ENCODE measurements at places on chromosomes 6 and 20.

DNA sequence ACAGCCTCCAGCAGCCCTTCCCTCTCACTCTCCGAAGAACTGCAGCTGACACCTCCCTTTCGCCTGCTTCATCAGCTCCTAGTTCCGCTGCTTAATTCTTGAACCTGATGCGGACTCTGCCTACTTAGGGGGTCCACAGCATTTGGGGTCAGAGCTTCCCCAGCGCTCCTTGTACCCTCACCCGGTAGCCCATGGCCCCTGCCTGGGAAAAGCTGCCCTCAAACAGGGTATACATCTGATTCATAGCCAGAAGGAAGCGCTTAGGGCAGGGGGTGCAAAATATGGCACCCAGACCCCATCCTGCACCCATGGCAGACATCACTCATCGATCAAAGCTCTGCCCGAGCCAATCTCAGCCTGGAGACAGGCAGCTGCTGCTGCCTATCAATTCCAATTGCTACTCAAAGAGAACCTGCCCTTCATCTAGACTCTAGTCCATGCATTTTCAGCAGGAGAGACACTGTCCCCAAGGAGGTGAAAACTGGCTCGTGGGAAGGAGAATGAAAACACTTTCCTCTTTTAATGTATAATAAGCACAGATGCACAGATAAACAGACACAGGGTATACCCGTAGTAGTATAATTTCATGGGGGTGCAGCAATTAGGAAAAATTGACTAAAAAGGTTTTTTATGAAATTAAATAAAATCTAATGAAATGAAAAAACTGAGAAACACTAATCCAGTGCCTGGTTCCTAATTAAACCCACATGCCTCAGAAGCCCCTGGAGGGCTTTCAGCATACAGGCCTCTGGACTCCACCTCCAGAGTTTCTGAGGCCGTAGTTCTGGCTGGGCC lies 194.8 kb downstream of the PREX1 start:
- DNase-seq, result no peak

DNA sequence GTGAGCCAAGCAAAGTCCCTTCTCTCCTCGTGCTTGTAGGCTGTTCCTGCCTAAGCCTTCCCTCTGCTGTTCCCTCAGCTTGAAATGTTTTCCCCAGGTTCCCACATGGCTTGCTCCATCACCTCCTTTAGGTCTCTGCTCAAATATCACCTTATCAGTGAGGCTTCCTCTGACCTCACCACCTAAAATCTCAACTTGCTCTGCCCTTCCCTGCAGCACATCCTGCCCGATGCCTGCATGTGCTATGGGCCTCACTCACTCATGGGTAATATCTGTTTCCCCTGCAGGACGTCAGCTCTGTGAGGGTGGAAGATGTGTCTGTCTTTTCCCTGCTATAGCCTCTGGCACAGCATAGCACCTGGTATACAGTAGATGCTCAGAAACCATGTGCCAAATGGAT lies 29.9 kb upstream of the FKBP1A start:
- DNase-seq, result no peak

DNA sequence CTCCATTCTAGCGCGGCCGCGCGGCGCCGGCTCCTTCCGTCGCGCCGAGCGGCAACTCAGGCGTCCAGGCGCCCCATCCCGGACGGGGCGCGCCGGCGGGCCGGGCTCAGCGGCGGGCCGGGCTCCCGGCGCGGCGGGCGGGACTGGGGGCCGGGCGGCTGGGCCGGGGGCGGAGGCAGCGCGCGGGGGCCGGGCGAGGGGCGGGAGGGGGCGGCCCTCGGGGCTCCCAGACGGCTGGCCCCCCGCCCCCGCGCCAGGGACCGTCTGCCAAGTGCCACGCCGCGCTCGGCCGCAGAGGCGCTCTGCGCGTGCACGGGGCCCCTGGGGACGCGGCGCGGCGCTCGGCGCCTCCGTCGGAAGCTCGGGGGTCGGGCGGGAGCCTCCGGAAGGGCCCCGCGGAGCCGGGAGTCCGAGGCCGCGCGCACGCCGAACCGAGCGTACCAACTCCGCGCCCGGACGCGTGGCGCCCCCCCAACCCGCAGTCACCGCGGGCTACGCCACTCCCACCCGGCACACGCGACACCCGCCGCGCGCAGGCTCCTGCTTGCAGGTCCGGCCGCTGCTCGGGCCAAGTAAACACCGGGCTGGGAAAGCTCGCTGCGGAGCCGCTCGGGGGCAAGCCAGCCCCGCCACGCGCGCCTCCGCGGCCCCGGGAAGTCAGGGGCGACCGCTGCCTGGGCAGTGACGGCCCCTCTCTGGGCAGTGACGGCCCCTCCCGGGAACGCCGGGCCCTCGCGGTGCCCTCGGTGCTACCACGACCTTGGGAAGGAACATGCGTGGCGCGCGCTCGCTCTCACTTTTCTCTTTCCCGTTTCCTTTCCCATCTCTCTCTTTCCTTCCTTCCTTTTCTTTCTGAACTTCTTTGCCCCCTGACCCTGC lies at the start of gene PREX1:
Gene PREX1, minus strand, starts transcription at position 145 of the 879 bp plus-strand sequence. Its CDS starts 139 bp downstream, at position 6.
- peak; percentile 84 for DNase-seq

GRCh38 chr6:169998457-169998856 lies 247.0 kb downstream of the ERMARD start:
- DNase-seq, result no peak

DNA sequence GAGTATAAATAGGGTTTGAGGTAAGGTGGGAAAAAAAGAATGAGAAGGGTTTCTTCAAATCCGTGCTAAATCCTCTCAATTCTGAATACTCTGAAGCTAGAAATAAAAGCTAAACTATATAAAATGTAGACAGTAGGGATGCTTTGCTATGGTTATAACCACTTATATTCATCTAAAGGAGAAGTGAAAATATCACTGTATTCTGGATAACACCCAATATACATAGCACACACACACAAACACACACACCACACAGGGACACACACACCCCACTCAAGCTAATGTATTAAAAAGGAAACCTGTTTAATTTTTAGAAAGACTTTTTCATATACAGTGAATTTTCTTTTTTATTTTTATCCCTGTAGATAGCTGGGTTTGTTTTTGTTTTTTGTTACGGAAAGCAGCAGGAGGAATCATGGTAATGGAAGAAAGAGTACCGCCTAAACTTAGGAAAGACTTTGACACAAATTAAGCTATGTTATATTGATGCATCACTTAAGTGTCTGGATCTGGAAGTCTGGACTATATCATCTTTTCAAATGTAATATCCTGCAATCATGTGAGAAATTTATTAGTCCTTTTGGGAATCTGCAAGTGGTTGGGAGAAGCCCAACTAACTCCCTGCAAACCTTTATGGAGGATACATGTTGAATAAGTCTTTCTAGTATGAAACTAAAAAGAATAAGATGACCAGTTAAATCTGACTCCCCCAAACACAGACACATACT lies 68.4 kb upstream of the FABP7 start:
- no peak for DNase-seq

GRCh38 chr6:122758927-122759334 lies 20.6 kb upstream of the FABP7 start:
- DNase-seq, result no peak

- DNase-seq, result no peak
Observed at GRCh38 chr6:107695061-107695720, 128.9 kb downstream of the SCML4 start.

GRCh38 chr20:18050628-18051027 lies 7.1 kb downstream of the OVOL2 start:
- DNase-seq, result no peak

DNA sequence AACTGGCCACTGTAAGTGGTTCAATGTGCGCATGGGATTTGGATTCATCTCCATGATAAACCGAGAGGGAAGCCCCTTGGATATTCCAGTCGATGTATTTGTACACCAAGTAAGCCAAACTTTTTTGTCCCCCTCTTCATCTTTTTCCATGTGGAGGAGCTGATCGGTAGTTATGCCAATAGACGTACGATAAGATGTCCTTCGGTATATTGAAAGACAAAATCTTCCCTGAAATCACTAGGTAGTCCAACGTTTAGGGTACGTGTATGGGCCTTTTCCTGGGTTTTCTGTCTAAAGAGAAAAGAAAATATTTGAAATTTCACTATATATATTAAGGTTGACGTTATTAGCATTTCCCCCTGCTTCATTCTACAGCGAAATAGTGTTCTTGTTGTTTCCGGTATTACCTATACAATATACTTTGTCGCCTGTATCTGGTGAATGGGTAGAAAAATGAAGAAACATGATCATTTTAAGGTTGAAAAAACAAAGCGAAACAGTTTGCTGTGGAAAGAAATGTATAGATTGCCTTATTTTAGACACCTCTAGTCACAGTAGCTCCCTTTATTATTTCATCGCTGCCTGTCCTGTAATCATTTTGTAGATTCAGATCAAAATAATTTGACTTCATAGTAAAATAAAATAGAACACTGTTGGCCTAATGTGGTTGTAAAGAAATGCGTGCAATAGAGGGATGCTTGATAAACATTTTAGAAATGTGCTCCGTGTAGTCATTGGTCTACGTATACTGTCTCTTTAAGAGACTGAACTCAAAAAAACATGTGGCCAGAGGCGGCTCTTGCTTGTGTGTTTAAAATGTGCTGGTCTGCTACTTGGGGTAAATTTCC lies 1.5 kb downstream of the LIN28B start:
- DNase-seq, result no peak

DNA sequence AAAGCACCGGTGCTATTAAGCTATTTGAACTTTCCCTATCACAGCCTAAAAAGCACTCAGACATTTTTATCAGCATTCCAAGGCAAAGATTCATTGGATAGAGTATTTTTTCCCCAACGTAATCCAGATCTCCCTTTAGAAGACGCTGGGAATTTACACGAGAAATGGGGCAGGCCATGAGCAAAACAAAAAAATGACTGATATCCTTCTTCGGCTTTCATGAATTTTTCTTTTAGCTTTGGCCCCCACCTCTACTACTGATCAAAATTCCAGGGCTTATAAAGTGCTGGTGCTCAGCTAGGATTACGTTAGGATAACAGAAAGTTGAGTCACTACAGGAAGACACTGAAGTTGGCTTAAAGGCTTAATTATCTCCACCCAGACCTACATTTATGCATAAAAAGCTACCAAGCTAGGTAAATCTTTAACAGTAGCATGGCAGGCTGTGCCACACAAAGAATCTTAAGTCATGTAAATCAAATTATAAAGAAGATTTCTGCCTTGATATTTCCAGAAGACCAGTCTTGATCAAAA lies 418.5 kb upstream of the BTBD3 start:
- no peak for DNase-seq

- no peak for DNase-seq
Observed at GRCh38 chr6:126300735-126301134, 39.2 kb upstream of the CENPW start.

- peak; percentile 47 for DNase-seq
Observed at GRCh38 chr20:53706466-53707370, 113.1 kb upstream of the ZNF217 start.

- peak; percentile 65 for DNase-seq
Observed at GRCh38 chr6:101296169-101296960, 97.1 kb upstream of the GRIK2 start.

GRCh38 chr6:89242574-89243330 lies 25.6 kb upstream of the GABRR1 start:
- DNase-seq, result peak; percentile 65

- DNase-seq, result no peak
Observed at GRCh38 chr6:8415913-8416312, 19.4 kb downstream of the SLC35B3 start.

DNA sequence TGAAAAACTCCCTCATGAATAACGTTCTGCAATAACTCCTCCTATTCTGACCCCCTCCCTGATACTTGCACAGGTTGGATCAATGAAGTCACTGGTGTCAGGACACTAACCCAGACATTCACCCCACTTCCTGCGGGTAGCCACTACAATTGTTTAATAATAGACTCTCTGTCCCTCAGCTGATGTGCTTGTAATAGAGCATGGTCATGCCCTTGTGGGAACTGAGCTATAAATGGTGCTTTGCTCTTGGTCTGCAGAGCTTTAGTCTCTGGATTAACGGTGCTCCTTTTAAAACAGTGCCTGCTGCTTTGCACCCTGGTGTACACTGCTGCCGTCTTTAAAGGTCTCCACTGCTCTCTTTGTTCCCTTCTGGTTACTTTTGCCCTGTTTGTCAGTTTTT lies 127.3 kb downstream of the BACH2 start:
- DNase-seq, result no peak

DNA sequence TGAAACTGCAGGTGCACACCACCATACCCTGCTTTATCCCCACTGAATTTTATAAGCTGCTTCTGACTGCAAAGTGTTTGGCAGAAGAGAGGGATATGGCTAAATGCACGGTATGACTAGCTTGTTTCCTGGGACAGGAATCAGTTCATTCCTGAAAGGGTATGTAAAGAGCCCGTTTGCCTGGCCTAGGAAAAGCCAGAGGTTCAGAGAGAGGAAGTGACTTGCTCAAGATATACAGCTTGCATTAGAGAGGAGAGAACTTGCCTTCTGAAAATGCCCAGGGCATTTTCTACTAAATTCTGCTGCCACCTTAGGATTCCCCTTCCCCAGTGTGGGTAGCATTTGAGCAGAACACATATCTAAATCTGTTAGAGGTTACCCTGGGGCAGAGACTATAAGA lies 683 bp upstream of the GCNT2 start:
- DNase-seq, result no peak

- DNase-seq, result no peak
Observed at GRCh38 chr6:16539086-16539931, 222.0 kb downstream of the ATXN1 start.

DNA sequence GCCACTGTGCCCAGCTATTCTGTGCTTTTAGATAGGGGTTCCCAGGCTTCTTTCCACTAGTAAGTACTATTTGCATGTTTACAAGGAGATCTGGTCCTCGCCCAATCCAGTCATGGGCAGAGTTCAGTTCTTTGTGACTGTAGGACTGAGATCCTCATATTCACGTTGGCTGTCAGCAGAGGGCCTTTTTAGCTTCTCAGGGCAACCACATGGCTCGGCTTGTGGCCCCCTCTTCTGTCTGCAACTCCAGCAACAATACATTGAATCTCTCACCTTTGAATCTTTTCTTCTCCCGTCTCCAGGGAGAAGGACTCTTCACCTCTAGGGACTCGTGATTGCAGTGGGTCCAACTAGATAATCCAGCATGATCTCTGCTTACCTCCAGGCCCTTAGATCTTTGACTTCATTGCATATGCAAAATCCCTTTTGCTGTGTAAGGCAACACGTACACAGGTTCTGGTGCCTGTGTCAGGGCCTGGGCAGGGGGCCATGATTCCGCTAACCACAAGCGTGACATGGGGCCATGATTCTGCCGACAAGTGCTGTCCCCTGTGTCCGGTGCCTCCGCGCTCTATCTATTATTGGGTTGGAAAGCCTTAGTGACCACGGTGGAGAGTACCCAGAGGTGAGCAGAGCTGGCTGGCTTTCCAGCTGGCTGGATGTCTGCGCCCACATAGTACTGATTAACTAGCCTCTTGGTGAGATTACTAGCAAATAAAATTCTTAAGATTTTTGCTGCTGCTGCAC lies 5.1 kb downstream of the CCR6 start:
- DNase-seq, result no peak
